ENCODE measurements at places on chromosomes 13 and 19.

GRCh38 chr19:48578891-48579290 is 26.9 kb downstream of the SULT2B1 start:
- no peak for DNase-seq

DNA sequence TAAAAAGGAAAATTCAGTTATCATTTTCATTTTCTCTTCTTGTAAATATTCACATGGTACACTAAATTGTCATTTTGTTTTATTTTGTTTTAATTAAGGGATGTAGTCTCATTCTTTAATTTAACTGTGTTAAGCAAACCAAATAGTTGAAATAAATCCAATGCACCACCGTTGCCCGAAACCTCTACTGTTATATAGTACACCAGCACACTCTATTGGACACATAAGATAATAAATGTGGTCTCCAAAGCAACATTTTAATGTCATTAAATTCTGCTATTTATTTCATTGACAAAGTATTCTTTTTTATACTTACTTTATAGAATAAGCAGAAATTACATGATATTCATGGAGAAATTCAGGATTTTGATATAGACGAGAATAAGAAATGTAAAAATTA is 156.4 kb upstream of the FREM2 start:
- no peak for DNase-seq

- DNase-seq: no peak
Measured at GRCh38 chr13:76837801-76838200, 48.4 kb downstream of the KCTD12 start.

DNA sequence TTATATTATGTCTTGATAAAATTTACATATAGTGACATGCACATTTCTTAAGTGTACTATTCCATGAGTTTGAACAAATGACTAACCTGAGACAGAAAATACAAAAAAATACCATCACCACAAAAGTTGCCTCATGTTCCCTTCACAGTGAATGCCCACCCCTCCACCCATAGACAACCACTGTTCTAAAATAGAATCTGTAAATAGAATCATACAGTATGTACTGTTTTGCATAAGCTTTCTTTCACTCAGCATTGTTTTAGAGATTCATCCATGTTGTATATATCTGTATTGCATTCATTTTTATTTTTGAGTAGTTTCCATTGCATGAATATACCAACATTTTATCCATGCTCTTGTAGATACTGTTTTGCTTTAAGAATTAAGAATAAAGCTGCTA is 23.3 kb upstream of the RBM26 start:
- no peak for DNase-seq

DNA sequence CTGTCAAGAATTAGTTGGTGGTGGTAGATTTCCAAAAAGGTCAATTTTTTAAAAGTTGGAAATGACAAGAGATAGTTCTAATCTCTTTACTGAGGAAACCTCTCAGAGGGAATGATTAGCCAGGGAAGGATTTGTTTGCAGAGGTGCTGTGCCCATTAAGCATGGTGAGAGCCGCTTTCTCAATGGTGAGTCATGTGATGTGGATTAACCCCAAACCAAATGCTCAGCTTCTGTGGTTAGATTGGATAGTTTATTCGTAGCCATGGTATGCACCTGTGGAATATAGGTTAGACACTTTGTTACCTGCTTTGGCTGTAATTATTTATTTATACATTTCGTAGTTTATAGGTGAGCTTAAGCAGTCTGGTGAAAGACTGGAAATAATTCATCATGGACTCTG is 7.1 kb downstream of the HNRNPM start:
- DNase-seq: no peak

DNA sequence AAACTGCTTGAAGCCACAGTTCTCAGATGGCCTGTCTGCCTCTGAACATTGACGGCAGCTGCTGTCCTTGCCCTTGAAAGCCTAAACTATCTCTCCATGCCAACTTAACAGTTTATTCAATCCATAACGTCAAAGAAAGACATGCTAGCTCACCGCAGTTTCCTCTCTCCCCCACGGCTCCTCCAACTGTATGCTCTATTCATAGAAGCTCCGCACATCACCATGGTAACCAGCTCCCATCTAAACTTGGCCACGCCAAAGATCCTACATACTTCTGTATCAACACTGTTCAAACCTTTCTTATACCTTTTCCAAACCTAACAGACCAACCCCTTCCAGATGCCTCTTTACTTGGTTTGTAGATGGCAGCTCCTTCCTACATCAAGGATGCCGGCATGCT is 48.6 kb downstream of the ZNF91 start:
- DNase-seq: no peak

DNA sequence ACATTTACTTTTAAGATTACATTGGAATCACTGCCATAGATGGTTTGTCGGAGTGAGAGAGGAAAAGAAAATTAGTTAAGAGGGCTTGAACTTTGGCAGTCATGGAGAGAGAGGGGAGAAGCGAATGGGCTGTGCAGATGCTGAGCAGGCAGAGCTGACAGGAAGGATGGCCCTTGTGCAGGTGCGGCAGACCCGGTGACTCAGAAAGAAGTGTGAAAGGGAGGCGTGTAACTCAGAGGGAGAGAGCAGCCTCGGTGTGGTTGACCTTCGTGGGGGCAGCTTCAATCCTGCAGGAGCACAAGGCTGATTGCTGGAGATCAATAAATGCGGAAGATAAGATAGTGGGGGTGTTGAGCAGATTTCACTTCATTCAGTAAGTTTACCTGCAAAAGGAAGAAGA is 76.9 kb downstream of the TNFSF13B start:
- no peak for DNase-seq

DNA sequence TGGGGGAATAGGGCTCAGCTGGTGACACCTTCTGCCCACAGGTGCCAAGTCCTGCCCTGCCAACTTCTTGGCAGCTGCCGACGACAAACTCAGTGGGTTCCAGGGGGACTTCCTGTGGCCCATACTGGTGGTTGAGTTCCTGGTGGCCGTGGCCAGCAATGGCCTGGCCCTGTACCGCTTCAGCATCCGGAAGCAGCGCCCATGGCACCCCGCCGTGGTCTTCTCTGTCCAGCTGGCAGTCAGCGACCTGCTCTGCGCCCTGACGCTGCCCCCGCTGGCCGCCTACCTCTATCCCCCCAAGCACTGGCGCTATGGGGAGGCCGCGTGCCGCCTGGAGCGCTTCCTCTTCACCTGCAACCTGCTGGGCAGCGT is 2.1 kb downstream of the P2RY11 start:
- no peak for DNase-seq

DNA sequence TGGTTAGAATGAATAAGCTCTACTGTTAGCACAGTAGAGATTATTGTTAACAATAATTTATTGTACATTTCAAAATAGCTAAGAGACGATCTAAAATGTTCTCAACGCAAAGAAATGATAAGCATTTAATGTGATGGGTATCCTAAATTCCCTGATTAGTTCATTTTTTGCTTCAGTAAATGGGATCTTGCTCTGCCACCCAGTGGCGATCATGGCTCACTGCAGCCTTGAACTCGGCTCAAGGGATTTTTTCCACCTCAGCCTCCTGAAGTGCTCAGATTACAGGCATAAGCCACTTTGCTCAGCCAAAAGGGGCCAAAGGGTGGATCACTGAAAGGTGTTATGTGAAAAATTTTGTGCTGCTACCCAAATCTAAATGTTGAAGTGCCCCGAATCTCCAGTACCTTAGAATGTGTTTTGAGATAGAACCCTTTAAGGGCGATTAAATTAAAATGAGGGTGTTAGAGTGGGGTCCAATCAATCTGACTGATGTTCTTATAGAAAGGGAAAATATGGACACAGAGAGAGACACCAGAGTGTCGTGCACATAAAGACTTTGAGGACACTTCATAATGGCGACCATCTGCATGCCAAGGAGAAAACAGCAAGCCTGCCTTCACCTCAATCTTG is 31.5 kb upstream of the ZNF766 start:
- DNase-seq: peak; percentile 35

DNA sequence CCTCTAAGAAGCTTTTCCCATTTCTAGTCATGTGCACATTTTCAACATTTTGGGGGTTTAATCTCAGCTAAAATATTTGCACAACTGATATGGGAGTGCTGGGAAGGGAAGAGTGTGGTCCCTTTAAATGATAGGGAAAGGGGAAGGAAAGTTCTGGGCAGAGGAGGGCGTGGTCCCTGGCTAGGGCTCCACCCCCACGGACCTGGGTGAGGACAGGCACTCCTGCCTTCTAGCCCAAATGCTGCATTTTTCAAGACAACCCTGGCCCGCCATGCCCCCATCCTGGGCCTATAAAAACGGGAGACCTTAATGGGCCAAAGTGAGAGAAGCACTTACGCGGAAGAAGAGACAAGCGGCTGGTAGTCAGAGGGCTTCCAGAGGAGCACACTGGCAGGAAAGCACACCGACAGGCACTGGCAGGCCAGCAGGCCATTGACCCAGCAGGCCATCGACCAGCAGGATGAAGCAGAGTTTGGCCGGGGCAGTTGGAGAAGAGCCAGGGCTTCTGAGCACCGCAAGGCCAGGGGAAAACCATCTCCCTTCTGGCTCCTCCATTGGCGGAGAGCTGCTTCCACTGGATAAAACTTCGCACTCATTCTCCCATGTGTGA is 266.7 kb downstream of the SPRY2 start:
- no peak for DNase-seq

GRCh38 chr13:110438211-110438610 is 123.3 kb downstream of the RAB20 start:
- no peak for DNase-seq

GRCh38 chr19:15476325-15476724 is 3.0 kb downstream of the PGLYRP2 start:
- no peak for DNase-seq

DNA sequence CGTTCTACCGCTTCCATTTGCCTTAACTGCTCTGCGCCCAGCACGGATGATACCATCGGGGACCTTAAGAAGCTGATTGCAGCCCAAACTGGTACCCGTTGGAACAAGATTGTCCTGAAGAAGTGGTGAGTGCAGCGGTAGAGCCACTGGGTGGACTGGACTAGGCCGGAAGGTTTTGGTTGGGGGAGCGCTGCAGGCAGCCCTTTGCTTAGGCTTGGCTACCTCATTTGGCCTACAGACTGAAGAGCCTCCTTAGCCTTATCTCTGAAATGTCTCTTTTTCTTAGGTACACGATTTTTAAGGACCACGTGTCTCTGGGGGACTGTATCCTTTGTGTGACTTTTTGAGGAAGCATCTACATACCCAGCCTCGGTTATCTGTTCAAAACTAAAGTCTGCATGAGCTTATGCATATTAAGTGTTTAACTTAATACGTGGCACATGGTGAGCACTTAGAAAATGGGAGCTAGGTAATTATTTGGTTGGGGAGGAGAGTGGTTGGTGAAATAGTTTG is 889 bp downstream of the UBL5 start:
- no peak for DNase-seq

- DNase-seq: no peak
Measured at GRCh38 chr13:28717170-28717569, 1.6 kb downstream of the SLC46A3 start.

GRCh38 chr13:50119591-50119990 is 104.3 kb downstream of the KCNRG start:
- no peak for DNase-seq

GRCh38 chr13:113848431-113849260 is 15.2 kb downstream of the GAS6 start:
- peak; percentile 25 for DNase-seq

- no peak for DNase-seq
Measured at GRCh38 chr19:44572581-44572900, 40.8 kb upstream of the IGSF23 start.
